ENCODE measurements at places on chromosomes 5 and 9.

DNA sequence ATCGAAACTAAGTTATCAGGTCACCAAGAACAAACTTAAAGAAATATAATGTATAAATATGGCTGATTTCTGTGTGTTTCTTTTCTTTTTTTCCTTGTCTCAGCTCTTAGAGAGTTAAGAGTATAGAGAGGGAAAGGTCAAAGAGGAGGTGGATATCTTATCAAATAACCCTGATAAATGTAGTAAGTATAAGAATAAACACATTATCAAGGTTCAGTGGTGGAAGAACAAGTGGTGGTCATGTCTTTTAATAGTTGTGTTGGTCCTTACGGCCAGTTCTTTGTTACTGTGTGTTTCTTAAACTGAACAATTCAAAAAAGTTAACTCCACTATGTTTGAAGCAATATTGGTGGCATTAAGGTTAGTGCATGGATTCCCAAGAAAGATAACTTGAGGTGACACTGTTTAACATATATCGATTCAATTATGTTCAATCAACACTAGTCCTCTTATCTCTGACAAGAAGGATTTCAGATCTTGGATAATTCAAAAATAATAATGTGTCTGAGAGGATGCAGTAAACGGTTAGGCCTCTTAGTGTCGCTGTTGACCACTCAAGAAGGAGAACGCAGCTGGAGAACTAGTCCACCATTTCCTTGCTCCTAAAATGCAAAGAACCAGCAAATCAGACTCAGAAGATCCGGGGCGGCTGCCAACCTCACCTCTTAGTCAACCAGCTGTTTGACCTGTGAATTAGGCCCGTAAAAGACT, at the start of gene PCDHGA3:
Gene PCDHGA3, plus strand, starts transcription at position 588 of the 711 bp plus-strand sequence. CDS start 205 bp downstream, outside the sequence.
- no peak for DNase-seq

DNA sequence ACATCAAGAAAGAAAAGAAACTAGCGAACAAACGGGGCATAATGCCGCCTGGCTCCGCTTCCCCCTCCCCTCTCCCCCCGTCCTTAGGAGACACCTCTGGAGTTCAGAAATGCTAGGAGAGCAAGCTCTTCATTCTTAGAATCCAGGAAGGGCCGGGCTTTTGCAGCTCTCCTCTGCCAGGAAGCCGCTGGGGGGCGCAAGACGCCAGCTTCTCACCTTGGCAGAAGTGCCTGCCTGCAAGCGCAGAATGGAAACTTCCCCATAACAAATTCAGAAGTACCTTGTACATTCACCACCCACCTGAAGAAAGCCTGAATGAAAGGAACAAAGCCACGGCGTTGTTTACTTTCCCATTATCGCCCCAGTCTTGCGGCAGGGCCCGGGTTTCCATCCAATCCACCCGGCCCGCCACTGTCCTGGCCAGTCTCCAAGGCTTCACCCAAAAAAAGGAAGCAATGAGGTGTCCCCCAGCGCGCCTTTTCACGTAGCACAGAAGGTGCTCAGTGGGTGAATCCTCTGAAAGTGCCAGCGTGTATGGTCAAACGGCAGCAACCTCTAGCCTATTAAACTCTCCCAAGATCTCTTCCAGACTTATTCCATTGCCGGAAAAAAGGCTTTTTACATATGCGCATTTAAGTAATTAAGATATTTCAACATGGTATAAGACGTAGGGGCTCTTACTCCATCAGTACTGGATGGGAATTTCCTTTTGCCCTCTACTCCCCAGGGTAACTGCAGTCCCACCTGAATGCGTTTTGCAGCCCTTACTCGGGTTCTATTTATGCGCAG, 1.6 kb upstream of the GADD45G start:
- peak; percentile 83 for DNase-seq

GRCh38 chr9:98085944-98086343, 29.4 kb downstream of the NANS start:
- no peak for DNase-seq

- DNase-seq = no peak
These were observed 316.2 kb downstream of the CWC27 start for GRCh38 chr5:65084795-65085515.

- no peak for DNase-seq
These were observed 95.6 kb downstream of the NR6A1 start for GRCh38 chr9:124675261-124676158.

- DNase-seq = no peak
These were observed 47.2 kb downstream of the MACIR start for GRCh38 chr5:103305809-103306208.

- DNase-seq = no peak
These were observed 1077.4 kb upstream of the ARRDC3 start for GRCh38 chr5:92460505-92460904.

GRCh38 chr9:129720181-129720864, 32.5 kb downstream of the PTGES start:
- DNase-seq = no peak

DNA sequence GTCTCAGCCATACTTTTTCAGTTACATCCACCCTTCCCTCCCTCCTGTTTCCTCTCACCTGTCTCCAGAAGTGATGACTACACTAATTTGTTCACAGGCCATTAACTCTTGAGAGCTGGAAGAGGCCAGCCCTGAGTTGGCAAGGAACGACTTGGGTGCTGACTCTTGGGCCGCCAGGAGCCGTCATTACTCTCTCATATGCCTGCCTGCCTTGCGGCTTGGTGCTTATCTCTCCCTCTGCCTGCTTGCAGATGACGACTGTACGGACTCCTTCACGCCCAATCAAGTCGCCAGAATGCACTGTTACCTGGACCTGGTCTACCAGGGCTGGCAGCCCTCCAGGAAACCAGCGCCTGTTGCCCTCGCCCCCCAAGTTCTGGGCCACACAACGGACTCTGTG, 66.1 kb downstream of the PAPPA start:
- DNase-seq = no peak

DNA sequence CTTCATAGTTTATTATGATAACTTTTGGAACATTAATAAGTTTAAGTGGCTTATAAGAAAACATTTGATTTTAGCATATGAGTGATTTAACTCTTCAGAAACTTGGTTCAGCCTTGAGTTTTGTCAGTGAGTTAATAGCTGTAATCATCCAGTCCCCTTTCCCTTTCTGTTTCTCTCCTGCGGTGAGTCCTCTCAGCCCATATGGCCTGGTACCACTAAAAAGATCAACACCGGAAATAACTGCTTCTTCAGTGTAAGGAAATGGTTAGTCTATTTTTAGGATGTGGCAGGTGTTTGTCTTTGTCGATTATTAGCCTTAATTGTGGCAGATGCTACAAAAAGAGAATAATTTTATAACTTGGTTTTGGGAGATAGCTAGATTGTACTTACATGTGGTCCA, 120.2 kb upstream of the GRHPR start:
- DNase-seq = peak; percentile 78

GRCh38 chr5:62282064-62282463, 23.9 kb upstream of the KIF2A start:
- no peak for DNase-seq

GRCh38 chr9:86672966-86673365, 274.3 kb downstream of the GAS1 start:
- no peak for DNase-seq

GRCh38 chr5:169197343-169197742, 103.6 kb downstream of the SLIT3 start:
- DNase-seq = no peak

GRCh38 chr5:9712911-9713310, 82.8 kb upstream of the TAS2R1 start:
- no peak for DNase-seq

DNA sequence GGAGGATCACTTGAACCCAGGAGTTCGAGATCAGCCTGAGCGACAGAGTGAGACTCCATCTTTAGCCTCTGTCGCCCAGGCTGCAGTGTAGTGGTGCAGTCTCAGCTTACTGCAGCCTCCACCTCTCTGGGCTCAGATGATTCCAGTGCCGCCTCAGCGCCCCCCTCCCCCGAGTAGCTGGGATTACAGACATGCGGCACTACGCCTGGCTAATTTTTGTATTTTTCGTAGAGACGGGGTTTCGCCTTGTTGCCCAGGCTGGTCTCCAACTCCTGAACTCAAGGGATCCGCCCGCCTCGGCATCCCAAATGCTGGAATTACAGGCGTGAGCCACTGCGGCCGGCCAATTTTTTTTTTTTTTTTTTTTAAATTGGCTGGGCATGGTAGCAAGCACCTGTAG, 2.3 kb upstream of the HSPA9 start:
- no peak for DNase-seq

GRCh38 chr5:109570362-109570874, 119.3 kb upstream of the MAN2A1 start:
- DNase-seq = no peak

DNA sequence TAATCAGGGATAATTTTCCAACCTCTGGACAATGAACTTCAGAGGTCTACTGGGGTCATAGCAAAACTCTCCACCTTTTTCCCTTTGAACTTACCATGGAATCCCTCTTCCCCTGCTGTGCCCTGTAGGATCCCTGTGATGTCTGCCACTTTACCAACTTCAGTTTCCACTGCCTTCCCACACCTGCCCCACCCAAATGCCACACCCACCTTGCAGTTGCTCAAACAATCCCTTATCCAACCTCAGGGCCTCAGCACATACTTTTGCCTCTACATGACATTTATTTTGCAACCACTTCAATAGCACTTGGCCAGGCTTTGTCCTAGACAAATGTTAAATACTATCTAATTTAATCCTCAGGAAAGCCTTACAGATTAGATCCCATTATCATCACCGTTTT, 463.7 kb upstream of the WWC1 start:
- no peak for DNase-seq

DNA sequence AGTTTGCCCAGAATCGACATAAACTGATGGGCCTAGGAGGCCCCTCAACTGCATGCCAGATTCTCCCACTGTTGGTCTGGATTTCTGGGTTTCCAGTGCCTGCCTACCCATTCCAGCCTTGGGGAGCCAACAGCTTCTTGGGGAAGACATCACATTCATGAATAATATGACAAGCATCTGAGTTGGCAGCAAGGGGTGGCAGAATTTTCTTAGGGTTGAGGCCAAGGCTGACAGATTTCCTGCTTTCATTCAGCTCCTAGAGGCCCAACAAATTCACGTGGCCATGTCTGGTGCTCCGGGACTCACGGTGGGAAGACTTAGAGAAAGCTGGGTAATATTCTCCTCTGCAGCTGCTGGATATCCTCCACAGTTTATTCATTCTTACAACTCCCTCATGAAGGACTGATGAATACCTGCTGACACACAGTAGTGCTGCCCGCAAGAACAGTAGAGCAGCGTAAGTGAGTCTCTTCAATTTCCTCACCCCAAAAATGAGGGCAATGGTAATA, 305.0 kb upstream of the TNC start:
- no peak for DNase-seq

- DNase-seq = no peak
These were observed 57.8 kb downstream of the IZUMO3 start for GRCh38 chr9:24487946-24488345.

GRCh38 chr9:110028676-110029075, 179.3 kb downstream of the C9orf152 start:
- no peak for DNase-seq

DNA sequence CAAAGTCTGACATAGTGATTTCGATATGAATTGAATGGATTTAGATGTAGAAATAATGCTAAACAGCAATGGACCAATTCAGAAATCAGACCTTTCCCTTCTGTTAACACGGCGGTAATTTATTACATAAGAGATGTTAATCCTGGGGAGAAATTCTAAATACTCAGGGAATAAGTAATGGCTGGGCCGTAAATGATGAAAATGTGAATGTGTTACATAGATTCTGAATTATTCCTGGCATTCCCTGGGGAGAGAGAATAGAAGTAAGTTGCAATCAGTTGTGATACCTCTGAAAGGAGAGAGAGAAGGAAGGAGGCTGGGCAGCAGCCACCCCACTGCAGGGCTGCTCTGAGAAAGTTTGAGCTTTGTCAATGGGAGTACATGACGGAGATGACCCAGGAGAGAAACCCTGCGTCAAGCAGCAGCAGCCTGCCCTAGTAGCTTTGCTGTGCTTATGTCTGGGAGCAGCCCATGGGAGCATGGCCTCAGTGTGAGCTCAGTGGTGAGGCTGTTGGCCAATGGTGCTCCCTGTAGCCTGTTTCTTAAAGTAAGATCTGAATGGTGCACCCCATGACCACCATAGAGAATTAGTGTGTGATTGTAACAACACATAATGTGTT, 420.1 kb downstream of the MTRR start:
- DNase-seq = no peak

- DNase-seq = peak; percentile 68
These were observed 35.9 kb downstream of the TGFBR1 start for GRCh38 chr9:99140685-99141314.

GRCh38 chr9:113901221-113901688, 25.1 kb downstream of the ZNF618 start:
- DNase-seq = no peak

- DNase-seq = no peak
These were observed 23.3 kb downstream of the SLC1A3 start for GRCh38 chr5:36629729-36630128.

- DNase-seq = peak; percentile 82
These were observed 18.3 kb upstream of the PHYHD1 start for GRCh38 chr9:128902351-128903078.

DNA sequence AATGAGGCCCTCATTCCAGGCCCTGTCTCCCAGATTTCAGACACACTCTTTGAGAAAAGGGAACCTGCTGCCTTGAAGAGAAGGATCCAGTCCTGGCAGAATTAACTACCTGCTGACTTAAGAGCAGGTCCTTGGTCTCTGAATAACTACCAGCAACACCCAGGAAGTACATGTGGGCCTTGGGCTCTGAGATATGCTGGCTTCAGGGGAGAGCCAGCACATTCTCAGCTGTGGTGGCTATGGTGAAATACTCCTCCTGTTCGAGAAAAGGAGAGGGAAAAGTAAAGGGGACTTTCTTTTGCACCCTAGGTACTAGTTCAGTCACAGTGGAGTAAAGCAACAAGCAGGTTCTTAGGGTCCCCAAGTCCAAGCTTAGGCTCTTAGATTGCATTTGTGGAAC, 120.0 kb downstream of the HMHB1 start:
- no peak for DNase-seq

GRCh38 chr5:55191165-55191564, 18.2 kb upstream of the CDC20B start:
- no peak for DNase-seq

DNA sequence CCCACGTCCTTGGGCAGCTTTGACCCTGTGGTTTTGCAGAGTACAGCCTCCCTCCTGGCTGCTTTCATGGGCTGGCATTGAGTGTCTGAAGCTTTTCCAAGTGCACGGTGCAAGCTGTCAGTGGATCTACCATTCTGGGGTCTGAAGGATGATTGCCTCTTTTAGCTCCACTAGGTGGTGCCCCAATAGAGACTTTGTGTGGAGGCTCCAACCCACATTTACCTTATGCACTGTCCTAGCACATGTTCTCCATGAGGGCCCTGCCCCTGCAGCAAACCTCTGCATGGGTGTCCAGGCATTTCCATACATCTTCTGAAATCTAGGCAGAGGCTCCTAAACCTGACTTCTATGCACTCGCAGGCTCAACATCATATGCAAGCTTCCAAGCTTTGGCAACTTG, 644.2 kb upstream of the CDH9 start:
- DNase-seq = no peak

DNA sequence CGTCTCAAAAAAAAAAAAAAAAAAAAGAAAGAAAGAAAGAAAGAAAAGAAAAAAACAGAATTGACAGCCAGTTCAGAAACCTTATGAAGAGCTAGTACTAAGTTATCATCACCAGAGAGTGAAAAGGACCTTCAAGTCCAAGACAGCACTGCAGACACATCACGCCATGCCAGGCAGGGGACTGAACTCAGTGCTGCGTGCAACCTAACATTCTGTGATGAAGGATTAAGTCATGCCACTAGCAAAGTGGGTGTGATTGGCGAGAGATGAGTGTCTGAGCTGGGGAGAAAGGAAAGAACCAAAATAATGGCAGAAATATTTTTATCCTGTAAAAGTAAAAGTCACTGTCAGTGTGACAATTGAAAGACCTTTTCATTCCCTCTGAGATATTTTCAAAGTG, 54.7 kb downstream of the MAP1B start:
- no peak for DNase-seq

Data from CD4-positive, alpha-beta T cell treated with Interferon alpha-2 for 1 hour (primary cell).